ENCODE measurements at places on chromosomes 5 and 9.
A peak's percentile ranks its signal among the peaks of the same experiment; 100 is the strongest.

DNA sequence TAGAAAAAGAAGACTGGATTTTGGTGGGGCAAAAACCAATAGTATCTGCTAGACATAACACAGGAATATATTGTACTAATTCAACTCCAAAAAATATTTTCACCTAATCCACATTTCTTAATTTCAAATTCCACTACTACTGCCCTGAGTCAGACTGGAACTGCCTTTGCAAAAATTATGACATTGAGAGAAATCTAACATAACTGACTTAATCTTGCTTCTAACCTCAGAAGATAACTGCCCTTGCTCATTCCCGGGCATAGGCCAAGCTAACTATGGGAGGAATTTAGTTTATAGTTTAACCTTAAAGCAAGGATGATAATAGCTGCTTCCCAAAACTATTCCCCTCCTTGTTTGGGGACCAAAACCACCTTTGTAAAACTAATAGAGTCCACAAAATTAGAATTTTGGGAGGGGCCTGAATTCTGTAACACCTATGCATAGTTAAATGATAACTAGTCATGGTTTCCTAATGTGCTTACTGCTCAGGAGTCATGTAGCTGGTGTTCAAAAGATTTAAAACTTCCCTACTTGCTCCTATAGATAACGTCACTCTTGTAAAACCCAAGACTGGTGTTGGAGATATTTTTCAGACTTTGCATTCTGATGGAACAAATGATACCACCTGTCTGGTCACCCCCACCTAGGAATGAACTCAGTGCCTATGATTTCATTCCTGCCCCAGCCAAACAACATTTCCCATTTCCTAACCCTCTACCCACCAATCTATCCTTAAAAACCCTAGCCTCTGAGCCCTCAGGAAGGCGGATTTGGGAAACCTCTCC, 14.1 kb upstream of the TXN start:
- no peak for DNase-seq

- no peak for DNase-seq
These were observed 625.3 kb upstream of the DMAC1 start for GRCh38 chr9:8424786-8425410.

- DNase-seq = no peak
These were observed 646.6 kb downstream of the TLE4 start for GRCh38 chr9:80218328-80218727.

GRCh38 chr9:115946530-115946929, 207.1 kb upstream of the PAPPA start:
- DNase-seq = no peak

DNA sequence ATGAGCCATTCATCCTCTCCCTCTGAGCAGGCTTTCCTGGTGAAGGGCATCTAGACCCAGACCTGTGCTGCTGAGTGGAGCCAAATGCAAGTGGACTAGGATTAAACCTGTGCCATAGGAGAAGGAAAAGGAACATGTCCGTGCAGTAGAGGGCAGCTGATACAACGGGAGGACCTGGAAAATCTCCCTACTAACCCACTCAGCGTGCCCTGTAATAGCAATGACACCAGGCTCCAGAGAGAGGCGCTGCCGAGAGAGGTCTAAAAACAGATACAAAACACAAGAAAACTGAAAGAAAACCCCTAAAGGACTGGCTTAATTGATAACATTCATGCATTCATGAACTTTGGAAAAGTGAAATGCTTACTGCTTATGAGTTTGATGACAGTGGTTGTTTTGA, 60.8 kb downstream of the PFDN1 start:
- DNase-seq = no peak

GRCh38 chr5:112064956-112065355, 308.0 kb upstream of the NREP start:
- DNase-seq = no peak

DNA sequence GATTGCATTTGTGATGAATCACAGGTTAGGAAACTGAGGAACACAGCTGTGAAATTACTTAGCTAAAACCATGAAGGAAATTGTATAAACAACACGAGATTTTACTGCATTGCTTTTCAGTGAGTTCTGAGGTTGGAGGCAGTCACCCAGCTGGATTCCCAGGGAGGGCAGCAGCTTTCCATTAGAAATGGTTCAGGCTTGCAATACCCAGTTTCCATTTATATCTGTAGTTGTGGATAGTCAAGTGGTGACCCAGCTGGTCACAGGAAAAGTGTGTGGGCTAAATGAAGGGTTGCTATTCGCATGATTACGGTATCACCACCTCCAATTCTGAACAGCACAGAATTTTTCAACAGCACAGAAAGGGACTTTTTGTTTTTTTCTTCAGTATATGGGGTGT, 34.3 kb upstream of the SPATA31D4 start:
- no peak for DNase-seq

- DNase-seq = no peak
These were observed 296.2 kb downstream of the SPATA31D1 start for GRCh38 chr9:82284758-82285157.

DNA sequence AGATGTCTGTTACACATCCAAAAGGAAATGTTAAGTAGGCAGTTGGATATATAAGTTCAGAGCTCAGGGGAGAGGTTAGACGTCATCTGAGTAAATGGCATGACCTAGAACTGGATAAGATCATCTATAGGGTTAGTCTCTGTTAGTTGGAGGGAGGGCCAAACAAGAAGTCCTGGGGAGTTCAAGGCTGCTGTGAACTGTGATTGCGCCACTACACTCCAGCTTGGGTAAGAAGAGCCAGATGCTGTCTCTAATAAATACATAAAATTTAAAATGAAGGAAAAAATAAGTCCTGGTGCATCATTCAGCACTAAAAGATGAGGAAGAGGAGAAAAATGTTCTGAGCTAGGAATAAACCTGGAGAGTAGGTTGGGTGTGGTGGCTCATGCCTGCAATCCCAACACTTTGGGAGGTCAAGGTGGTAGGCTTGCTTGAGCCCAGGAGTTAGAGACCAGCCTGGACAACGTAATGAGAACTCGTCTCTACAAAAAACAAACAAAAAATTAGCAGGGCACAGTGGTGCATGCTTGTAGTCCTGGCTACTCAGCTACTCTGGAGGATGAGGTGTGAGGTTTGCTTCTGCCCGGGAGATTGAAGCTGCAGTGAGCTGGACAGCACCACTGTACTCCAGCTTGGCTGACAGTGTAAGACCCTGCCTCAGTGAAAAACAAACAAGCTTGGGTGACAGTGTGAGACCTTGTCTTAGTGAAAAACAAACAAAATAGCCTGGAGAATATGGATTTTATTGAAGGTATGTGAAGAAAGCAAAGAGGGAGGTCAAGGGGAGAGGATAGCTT, 123.6 kb downstream of the ACTBL2 start:
- no peak for DNase-seq

GRCh38 chr5:33850100-33850594, 41.6 kb downstream of the ADAMTS12 start:
- no peak for DNase-seq

DNA sequence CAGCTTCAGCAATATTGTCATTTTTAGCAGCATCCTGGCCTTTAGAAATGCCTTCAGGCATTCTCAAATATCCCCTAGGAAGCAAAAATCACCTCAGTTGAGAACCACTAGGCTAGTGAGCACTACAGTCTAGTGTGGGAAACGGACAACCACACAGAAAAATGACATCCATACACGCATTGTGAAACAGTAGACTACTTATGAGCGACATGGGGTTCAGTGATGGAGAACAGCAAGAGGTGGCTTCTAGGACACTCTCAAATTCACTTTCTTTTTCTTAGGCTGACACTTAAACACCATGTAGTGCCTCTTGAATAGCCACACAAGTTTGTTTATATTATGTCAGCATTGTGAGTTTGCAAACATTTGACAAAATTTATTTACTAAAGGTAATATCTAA, 203.0 kb downstream of the KDM4C start:
- no peak for DNase-seq

GRCh38 chr9:5364294-5365024, 24.8 kb upstream of the RLN1 start:
- no peak for DNase-seq

GRCh38 chr5:125302577-125302976, 556.1 kb upstream of the ZNF608 start:
- no peak for DNase-seq

GRCh38 chr5:94066437-94067207, 325.2 kb upstream of the POU5F2 start:
- DNase-seq = no peak

- no peak for DNase-seq
These were observed 8.2 kb upstream of the STRBP start for GRCh38 chr9:123276551-123276950.

DNA sequence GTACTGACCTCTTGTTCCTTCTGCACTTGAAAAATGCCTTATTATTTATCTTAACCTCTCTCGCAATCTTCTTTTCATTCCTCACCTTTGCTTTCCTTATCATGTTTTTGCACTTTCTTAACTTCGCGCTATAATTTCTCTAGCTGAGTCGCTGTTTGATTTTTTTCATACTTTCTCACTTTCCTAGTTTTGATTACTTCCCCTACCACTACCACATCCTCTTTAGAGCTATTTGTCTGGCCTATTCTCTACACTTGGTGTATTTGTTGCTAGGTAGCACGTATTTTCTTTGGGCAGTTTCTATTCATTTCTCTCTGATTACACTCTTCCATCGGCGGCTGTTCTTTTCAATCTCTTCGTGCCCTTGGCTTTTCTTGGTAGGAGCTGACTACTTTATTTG, 611.8 kb downstream of the BNC2 start:
- DNase-seq = no peak

DNA sequence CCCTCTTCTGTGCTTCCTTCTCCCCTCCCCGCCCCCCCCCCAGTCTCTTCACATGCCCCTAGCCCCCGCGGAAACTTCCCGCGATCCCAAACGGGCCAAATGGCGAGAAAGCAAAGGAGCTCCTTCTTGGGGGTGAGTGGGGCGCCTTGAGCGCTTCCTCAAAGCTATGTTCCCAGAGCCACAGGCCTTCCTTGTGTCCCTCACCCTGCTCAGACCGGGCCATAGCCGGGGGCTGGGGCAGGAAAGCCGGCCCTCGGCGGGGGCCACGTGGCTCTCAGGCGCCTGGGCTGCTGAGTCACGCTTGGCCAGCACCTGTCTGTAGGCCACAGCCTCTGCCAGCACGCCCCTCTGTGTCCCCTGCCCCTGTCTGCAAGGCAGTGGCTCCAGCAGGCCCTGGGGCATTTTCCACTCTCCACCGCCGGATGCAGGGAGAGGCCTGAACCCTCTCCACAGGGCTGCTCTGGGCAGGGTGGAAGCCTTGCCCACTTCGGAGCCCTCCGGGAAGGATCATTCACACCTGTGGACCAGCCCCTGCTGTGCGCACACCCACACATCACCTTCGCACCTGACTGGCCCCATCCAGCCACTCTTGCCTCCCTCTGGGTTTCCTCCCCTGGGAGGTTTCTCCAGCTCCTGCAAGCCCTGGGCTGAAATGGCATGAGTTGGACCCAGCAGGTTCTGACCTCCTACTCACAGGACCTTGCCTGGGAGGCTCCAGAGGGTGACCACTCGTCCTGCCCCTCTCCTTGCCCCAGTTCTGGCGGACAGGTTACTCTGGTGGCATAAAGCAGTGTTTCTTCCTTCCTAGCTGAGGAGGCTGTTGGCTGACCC, 1.2 kb upstream of the SQSTM1 start:
- DNase-seq = peak; percentile 53

DNA sequence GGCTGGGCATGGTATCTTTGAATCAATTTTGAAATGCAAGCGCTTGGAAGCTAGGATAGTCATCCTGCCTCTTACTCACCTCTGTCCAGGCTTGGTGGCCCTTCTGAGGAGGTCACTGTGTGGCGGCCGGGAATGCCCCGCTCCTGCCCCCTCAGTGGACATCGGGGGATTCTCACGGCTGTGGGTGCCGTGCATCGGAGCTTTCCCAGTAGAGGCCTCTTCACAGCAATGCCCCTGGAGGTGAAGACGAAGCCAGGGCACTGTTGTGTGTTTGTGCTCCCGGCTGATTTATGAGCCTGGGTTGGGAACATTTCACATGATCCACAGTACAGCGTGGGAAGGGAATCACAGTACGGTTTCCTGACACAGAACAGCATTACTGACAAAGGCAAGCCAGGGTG, 147.5 kb downstream of the NXNL2 start:
- no peak for DNase-seq

GRCh38 chr5:581266-581665, 30.9 kb upstream of the CEP72 start:
- no peak for DNase-seq

DNA sequence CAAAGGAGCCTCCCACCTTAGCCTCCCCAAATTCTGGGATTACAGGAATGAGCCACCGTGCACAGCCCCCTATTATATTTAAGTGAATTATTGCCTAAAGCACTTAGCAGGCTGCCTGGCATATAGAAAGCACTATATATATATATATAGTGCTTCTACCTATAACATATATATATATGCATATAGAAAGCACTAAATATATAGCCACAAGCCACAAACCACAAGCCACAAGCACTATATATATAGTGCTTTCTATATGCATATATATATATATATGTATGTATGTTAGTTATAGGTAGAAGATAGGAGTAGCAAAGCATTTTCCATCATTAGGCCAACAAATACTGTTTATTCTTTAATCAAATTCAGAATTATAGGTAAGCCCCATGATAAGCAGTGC, 185.8 kb downstream of the CWC27 start:
- DNase-seq = no peak

DNA sequence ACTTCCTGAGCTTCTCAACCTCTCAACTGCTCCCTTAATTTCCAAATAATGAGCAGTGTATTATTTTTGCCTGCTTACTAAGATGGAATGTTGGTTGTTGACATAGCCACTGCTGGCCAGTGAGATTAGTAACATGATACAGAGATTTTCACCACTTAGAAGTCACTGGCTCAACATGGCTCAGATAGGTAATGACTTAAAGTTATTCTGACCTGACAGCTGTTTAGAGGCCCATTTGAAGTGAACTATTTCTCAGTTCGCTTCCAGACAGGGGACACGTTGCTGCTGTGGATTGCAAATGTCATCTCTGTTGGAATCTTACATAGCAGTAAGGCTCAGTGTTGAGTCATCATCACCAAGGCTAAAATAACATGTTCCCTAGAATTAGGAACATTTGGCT, 490.2 kb downstream of the TLE4 start:
- no peak for DNase-seq

GRCh38 chr5:39331861-39332381, 32.4 kb downstream of the C9 start:
- DNase-seq = no peak

DNA sequence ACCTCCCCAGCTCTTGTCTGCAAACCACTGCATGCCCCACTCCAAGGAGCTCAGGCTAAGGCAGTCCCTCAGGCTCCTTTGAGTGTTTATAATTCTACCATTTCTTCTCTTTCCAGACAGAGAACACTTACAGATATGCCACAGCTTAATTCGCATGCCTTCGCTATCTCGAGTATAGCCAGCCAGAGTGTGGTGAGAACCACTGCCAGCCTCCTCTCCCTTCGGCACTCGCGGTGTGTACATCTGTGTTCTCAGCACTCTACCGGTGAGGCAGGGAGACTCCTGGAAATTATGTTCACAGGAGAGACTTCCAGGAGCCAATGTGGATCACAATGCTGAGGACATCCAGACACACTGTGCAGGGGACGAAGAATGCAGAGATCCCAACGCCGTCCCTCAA, 143.7 kb upstream of the IRX1 start:
- no peak for DNase-seq

DNA sequence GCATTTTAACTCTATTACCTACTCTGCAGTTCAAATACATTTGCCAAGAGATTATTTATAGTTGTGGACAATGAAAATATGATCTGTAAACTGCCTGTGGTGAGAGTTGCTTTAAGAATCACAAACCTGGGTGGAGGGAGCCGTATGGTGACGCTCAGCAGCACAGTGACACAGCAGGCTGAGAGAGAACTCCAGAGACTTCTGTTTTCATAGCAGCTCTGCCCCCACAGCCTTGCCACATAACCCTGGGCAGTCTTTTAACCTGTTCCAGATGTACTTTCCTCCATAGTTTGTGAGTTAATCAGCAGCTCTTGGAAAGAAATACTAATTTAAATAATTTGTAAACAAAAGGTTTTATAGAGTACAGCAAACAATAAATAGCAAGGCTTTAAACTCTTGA, 450.5 kb downstream of the ELAVL2 start:
- no peak for DNase-seq

Measured in activated T-cell treated with anti-CD3 and anti-CD28 coated beads, Interleukin-2, amount 50 U/mL, for 1 hour (primary cell).